ENCODE measurements at places on chromosomes 2 and 18.

- no peak for DNase-seq
Observed at GRCh38 chr18:48902856-48903601, 47.7 kb downstream of the SMAD7 start.

- DNase-seq: peak; percentile 17
Observed at GRCh38 chr18:23384778-23385736, 68.0 kb upstream of the RIOK3 start.

DNA sequence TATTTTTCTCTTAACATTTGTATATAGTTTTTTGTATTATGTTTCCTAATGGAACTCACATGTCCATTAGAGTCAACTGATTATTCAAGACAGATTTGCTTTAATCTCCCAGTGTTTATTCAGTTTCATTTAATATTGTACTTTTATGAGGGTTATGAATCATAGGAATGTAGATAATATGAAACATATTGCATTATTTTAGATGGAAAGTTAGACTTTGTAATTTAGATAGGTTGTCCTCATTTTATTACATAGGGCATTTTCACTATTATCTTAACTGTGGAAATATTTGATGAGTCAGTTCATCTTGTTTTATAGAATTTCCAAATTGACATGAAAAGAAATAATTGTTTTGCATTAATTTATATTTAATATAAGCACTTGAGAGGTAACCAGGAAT, 240.8 kb downstream of the PLCL1 start:
- DNase-seq: no peak

DNA sequence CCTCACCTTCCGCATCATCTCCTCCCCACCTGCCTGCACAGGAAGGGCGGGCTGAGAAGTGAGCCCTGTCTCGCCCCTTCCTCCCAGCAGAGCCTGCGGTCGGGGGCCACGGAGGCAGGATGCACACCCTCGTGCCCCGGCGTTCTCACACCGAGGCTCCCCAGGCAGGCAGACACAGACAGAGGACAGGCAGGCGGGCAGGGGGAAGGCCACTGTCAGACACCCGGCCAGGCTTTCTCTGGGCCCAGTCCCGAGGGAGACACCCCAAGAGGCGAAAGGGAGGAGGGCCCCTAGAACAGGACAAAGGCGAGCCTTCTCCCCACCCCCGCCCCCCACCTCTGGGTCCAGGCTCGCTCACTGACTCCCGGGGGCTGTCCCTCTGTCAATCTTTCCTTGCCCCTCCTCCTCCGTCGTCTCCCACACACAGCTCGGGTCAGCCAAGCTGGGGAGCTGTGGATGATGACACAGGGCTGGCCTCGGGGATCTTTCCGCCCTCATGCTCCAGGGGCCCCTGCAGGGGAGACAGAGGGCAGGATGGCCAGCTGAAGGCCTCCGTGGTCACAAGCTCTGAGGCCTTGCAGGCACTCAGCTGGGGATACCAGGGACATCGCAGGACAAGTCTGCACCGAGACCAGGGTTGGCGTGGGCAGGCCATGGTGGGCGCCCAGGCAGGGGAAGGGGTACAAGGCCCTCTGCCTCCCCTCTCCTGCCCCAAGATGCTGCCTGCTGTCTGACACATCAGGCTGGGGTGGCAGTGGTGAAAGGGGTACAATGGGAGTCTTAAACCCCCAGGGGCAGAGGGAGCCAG, 24.9 kb downstream of the BIN1 start:
- DNase-seq: no peak

DNA sequence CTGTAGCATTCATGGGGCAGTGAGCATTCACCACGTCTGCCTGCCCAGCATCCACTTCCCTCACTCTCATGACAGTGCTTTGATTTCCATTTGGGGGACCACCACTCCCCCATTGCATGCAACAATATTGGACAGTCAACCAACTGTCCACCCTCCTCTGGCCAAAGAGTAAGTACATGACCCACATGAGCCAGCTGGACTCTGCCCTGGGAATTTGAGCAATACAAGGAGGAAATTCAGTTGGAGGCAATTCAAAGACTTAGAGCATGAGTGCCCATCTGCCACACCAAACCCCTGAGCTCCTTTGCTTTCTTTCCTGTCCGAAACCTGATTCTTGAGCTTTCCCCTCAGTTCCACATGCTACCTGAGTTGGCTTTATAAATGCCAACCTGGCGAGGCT, 41.7 kb upstream of the PNO1 start:
- DNase-seq: no peak

DNA sequence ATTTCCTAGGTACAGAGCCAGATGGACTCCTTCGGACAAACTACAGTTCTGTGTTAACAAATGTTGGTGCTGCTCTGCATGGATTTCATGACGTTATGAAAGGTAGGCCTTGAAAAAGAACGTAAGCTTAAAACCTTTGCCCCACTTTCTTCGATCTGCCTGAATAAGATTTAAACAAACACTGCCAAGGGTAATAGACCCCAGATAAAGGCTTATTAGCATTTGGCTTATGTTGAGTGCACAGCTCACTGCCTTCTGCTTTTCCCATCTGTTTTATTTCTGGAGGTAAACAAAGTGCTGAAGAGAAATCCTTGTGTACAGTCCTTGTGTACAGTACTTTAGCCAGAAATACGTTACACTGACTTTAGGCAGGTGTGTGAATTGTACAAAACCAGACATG, 50.0 kb upstream of the STON1 start:
- DNase-seq: no peak

DNA sequence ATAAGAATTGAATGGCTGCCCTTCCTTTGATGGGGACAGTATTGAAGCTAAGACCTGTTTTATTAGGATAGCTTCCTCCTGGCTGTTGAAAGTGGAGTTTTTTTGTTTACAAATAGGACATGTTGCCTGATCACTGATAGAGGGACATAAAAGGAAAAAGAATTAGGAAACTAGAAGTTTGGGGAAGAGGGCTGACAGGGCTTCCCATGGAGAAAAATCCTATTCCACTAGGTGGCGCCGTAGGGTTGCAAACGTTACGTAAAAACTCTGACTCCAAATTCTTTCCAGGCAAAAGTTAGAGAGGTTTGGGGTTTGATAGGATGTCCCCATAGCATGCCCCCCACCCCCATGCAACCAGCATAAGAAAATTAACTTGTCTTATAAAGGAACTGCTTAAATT, 11.1 kb upstream of the RBFA start:
- peak; percentile 79 for DNase-seq

DNA sequence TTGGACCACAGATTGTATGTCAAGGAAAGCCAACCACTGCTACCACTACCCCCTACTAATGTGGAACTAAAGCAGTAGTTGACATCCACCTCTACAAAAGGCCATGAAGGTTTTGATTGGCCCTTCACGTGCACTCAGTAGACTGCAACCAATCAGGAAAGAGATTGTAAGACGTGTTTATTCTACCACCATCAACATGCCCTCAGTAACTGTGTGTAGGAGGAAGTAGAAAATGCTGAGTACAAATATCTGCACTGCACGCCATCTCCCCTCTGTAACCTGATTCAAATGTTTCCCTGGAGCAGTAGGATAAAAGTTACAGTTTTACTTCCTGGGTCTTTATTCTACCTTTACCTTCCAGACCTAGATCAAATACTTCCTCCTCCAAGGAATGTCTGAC, 2.9 kb upstream of the CASP10 start:
- DNase-seq: no peak

DNA sequence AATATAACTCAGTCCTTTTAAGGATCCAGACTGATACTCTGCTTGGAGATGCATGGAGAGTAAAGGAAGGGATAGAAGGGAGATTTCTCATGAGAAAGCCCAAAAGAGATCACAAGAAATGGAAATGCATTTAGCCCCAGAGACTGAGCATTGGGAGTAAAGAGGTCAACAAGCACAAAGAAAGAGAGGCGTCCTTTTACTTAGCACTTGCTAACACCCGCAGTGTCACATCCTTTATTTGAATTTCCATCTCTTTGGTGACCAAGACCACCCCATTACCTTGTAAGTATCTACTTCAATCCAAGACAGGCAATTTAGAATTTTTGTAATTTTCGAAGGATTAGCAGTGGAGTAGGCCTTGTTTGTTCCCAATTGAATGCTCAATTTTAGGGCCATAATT, 111.8 kb upstream of the DCC start:
- no peak for DNase-seq

DNA sequence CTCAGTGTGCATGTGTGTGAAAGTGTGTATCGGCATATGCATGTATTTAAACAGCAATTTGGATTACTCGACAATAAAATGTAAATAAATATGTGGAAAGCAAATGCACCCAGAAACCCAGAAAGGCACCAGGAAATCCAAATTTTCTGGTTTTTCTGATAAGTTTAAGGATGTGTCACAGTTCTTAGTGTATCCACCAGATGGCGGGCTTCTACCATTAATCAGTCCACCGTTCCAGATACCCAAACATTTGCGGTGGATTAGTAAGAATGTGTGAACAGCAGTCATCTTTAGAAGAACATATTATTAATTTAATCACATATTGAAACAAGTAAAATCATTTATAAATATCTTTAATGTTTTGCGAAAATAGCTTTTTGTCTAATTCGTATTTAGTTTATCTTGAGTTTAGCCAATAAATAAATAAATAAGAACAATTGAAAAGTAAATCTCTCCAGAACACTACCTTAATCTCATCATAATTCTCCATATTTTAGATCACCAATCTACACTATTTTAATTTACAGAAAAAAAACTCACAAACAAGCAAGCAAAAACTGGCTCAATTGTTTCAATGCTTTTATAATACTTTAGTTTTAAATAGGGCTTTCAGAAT, 298.9 kb downstream of the DSEL start:
- DNase-seq: peak; percentile 70

DNA sequence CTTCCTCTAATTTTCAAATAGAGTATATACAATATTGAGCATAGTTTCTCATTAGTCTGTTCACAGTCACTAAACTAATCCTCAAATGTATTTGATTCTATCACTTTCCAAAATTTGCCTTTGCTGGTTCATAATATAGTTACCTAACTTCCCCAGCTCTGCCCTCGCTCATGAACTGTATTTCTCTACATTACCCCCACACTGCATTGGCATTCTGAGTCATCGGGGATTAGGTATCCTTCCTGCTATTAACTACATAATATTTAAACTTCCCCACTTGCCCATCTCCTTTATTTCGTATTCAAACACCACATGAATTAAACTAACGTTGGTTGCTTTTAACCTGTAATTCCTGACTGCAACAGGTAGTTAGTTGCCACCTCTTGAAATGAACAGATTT, 14.8 kb upstream of the CLASP1 start:
- no peak for DNase-seq

GRCh38 chr2:100240386-100240785, 81.9 kb downstream of the LONRF2 start:
- no peak for DNase-seq

DNA sequence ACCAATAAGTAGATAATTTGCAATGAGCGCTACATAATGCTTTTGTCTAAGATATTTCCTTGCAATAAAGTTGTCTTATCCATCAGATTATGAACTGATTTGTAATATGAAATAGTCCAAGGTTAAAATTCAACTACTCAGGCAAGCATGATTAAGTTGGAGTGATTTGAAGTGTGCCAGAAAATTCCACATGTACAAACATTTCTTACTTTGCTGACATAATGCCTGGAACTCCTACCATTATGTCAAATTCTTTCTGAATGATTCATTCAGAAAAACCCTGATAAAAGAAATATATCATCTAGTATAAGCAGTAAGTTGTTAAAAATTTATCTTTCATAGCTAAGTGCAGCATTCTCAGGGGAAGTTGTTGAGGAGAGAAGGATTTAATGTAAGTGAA, 87.3 kb downstream of the CBLN2 start:
- no peak for DNase-seq

- no peak for DNase-seq
Observed at GRCh38 chr2:113685471-113685870, 58.4 kb downstream of the RABL2A start.

All from erythroblast (primary cell).